ENCODE measurements at places on chromosomes 6 and 20.

DNA sequence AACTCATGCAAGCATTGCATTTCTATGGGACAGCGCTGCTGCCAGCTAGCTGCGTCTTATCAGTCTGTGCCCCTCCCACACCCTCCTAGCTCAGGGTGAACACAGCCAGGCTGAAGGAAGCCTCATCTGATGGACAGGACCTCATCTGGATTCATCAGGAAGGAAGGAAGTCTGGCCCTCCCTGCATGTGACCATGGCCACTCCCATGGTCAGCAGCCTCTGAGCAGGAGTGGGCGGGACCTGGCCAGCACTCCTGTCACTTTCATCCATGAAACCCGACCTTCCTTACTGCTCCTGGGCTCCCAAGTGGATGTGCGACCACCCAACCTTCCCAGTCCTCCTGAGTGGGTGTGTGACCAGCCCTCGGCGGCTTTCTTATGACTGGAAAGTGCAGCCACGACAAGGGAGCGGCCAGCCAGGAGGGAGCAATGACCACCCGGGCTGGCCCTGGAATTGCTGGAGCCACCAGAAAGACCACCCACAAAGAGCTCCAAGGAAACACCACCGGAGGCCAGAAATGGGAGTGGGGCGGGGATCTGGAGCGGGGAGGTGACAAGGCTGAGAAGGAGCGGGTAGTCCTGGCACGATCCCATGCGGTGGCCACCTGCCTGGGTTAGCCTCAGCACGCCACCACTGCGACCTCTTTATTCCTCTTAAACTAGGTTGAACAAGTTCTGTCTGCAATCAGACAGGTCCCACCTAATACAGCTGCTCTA, 241.2 kb downstream of the TTLL2 start:
- no peak for DNase-seq

DNA sequence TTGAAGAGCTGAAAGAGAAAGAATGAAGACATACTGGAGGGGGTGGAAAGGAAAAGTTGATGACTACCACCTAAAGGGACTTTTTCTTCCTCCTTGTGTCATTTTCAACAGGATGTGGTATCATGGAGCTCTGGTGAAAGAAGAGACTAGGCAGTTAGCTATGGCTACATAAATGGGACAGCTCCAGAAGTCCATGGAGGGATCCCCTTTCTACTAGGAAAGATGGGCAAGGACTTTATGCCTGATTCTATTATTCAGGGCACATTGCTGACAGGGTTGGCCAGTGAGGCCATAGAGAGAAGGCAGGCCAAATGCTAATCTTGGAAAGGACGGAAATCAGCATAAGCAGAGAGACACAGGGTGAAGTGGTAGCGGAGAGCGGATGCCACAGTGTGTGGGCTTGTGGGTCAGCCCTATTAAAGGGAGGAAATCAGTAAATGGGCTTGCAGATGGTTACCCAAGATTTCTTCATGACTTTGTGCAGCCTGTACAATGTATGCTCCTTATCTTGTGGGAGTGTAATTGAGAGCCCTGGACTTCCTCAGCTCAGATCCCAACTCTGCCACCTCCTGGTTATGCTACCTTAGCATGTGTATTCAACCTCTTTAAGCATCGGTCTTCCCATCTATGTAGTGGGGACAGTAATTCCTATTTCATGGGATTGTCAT, 77.4 kb upstream of the TMEM170B start:
- no peak for DNase-seq

DNA sequence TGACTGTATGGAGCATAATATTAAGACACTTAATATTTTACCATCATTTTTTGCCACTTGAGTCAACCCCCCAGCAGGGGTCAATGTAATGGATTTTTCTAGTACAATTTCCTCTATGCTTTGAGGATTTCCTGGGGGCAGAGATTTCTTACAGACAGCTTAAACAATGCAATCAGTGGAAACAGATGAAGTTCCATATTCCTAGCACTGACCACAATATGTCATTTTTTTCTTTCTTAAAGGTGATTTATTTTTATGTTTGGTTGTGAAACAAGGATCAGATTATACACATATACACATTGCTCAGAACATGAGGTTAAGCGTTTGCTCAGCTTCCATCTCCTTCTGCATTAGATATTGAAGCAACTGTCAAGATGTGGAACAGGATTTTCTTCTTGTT, 82.0 kb upstream of the ID4 start:
- DNase-seq: no peak

DNA sequence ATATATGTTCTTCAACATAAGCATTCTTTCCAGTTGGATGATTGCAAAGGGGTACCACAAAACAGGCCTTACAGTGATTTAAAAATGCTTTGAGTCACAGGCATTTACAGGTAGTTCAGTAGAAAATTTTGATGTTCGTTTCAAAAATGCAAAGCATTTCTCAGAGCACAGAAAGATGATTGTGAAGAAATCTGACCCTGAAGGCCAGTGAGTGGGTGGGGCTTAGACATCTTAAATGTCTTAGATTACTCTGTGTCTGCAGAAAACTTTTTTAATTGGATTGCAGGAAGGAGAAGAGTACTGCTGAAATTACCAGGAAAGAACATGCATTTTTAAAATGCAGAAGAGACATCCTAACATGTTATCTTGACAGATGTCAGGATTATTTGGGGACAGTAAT, 268.3 kb downstream of the CDKAL1 start:
- DNase-seq: no peak

DNA sequence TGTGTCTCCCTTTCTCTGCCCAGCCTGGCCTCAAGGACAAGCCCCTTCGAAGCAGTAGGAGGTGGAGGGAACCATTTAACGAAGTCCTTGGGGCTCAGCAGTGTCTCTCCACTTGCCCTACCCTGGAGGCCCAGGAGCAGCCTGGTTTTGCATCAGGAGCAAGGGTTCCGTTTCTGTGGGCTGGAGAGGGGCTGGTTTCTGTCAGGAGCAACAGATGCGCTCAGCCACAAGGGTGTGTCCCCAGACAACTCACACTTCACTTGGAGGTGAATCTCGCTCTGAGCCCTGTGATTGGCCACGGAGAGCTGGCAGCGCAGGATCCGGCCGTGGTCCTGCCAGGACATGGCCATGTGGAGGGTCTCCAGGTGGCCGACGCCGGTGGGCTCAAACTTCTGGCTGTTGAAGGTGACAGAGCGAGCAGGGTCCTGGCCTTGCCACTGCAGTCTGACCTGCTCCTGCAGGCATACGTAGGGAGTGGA, 6.9 kb downstream of the SIGLEC1 start:
- no peak for DNase-seq

DNA sequence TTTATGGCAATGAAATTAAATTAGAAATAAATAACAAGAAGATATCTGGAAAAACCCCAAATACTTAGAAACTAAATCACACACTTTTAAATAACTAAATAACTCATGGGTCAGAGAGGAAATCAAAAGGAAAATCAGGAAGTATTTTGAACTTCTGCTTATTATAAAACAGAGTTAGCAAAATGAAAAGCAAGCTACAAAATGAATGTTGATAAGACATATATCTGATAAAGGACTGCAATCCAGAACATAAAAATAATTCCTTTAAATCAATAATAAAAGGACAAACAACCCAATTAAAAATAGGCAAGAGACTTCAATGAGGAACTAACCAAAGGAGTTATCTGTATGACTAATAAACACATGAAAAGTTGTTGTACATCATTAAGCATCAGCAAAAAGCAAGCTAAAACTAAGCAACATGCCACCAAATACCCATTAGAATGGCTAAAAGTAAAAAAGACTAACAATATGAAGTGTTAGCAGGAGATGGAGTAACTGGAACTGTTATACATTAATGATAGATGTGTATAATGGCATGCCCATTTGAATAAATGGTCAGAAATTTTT, 38.9 kb upstream of the STMND1 start:
- DNase-seq: no peak

DNA sequence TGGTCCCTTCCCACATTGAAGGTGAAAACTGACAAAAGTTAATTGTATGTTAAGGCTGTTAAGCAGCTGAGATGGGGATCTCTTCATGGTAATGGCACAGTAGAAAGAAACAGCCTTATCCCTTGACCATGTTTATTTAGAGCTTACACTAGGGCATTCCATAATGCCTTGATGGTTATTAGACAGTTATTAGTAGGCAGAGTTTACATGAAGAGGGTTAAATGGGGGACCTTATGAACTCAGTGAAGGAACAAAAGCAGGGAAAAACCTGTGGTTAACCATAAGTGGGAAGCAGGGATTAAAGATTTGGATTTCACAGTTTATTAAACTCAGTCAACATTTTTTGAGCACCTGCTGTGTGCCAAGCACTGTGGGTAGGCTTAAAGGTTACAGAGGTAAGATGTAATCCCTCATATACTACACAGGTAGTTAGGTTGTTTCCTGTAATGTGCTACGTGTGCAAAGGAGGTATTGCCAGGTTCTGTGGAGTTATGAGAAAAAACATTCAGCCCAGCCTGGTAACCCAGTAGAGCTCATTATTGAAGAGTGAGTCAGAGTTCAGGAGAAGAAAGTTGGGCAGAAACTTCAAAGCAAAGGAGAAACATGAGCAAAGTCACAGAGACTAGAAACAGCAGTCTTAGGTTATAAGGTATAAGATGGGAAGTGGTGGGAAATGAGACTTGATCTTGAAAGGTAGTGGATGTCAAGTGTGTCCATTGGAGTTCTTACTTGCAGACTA, 32.3 kb upstream of the GNRH2 start:
- no peak for DNase-seq

DNA sequence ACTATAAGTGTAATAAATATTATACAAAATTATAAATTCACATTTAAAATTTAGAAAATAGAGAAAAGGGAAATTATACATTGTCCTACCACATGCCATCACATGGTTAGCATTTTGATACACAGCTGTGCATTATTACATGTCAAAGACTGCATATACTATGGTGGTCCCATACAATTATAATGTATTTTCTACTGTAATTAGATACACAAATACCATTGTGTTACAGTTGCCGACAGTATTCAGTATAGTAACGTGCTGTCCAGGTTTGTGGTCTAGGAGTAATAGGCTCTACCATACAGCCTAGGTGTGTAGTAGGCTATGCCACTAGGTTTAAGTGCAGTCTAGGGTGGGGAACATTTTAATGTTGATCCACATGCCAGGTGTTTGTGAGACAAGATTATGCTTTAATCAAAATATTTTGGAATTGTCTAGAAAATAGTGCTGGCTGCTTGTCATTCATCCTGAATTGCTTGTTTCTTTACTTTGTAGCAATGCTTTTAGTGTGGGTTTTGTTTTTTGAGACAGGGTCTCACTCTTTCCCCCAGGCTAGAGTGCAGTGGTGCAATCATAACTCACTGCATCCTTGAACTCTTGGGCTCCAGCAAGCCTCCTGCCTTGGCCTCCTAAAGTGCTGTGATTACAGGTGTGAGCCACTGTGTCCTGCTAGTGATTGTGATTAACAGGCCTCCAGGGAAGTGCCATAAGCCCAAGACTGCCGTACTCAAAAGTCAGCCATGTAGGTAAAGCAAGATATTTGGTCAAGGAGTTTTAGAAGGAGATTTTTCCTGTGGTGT, 39.0 kb downstream of the DSTN start:
- DNase-seq: no peak

DNA sequence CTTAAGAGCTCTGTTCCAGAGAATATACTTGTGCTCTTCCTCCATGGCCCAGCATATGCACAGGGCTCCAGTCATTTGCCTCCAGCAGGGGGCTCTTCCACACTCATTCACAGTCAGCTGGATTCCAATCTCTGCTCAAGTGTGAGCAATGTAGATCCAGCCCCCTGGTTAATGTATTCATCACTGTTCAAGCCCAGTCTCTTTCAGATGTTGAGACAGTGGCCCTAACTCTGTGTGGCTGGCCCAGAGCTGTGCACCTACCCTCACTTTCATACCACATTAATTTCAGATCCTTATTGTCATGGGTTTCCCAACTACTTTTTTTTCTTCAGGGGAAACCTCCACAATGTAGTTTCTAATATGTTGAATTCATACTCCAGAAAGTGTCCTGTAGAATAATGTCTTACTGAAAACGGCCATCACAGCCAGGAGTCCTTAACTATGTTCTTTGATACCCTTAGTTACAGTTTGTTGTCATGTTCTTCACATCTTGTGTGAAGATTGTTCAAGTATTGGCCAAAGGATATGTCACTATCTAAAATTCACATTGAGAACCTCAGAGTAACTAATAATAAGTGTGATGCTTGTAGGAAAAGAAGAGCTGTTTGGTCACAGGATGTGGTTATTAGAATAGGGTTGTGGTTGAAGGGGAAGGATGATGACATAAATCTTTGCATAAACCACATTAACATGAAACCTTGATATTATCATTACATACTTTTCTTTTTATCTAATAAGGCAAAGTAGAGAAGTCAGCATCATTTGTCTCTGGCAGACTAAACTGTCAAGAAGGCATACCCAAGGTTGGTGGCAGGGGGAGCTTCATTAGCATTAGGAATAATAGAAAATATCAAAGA, 14.4 kb upstream of the HLA-DQA1 start:
- DNase-seq: no peak

DNA sequence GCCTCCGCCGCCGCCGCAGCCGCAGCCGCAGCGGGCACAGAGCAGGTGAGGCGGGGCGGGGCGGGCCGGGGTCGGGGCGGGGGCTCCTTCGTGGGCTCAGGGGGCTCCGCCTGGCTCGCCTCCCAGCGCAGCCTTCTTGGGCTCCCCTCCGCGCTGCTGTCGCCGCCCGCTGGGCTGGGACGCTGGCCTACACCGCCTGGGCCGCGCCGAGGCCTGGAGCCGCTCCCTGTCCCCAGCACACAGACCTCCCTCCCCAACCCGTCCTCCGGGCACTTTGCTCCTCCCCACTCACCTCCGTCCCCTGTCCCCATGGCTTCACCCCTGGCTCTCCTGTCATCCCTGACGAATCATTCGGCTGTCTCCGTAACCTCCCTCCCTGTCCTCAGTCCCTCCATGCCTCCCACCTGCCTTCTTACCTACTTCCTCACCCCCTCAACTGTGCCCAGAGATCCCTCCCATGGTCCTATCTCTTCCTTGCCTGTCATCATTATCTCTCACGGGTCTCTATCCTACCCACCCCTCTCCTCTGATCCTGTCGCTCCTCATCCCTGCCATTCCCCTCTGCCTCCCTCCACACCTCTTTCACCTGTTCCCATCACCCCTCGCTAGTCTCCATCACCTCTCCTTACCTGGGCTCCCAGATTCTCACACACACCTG, 512 bp downstream of the TTBK1 start:
- DNase-seq: peak; percentile 29

GRCh38 chr6:83252719-83253118, 59.6 kb downstream of the RWDD2A start:
- no peak for DNase-seq

DNA sequence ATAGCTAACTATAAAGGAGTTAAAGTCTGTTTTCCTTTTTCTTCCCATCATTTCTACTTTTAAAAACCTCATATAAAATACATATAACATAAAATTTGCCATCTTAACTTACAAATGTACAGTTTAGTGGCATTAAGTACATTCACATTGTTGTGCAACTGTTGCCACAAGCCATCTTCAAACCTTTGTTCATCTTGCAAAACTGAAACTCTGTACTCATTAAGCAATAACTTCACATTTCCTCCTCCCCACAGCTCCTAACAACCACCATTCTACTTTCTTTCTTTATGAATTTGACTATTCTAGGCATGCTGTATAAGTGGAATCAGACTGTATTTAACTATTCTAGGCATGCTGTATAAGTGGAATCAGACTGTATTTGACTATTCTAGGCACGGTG, 4.5 kb downstream of the CCDC170 start:
- no peak for DNase-seq
